NCI-H1694 (cell line): ENCODE measurements at places on chromosomes 12 and 14.

DNA sequence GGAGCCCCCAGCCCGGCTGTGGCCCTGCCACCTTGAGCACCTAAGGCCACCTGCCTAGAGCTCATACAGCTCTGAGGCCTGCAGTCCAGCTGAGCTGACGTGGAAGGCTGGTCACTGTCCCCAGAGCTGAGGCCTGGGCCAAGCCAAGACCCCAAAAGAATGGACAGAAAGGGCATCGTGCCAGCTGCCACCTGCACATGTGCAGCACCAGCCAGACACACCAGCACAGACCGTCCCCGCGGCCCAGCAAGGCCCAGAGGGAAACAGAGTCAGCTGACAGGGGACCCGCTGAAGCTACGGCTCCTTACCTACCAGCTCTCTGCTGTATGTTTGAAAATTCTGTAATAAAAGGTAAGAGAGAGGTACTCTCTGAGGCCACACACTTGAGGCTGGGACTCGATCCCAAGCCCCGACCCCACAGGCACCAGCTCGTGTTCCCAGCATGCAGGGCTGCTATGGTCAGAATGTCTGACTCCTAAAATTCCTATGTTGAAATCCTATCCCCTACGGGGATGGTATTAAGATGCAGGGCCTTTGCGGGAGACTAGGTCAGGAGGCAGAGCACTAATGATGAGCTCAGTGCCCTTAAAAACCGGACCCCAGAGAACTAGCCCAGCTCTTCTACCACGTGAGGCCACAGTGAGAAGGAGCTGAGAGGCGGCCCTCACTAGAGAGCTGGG lies 25.4 kb downstream of the BRF1 start:
- DNase-seq, result no peak

- no peak for DNase-seq
Observed at GRCh38 chr12:95986635-95987570, 9.2 kb downstream of the HAL start.

GRCh38 chr14:96940009-96940408 lies 142.8 kb downstream of the VRK1 start:
- no peak for DNase-seq

DNA sequence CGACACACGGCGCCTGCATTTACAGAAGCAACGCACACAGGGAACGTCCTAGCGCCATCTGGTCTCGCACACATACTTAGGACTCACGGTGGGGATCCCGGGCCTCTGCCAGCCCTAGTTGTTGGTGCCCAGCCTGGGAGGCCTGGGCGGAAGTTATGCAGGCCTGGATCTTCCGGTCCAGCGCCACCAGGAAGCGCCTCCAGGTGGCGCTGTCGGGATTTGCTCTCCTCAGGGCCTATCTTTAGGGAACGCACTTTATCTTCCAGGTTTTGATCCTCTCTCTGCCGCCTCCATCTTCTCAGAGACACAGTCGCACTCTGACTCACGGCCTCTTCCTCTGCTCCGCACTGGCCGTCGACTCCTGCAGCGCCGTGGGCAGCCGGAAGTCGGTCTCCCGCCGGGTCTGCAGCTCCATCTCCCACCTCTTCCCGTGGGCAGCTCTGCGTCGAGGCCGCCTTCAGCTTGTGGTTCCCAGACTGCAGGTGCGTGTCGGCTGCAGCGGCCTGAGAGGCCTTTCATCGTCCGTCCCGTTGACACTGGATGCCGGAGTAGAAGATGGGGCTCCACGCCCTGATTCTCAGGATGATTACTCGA lies 760.4 kb downstream of the TMEM121 start:
- DNase-seq, result no peak

DNA sequence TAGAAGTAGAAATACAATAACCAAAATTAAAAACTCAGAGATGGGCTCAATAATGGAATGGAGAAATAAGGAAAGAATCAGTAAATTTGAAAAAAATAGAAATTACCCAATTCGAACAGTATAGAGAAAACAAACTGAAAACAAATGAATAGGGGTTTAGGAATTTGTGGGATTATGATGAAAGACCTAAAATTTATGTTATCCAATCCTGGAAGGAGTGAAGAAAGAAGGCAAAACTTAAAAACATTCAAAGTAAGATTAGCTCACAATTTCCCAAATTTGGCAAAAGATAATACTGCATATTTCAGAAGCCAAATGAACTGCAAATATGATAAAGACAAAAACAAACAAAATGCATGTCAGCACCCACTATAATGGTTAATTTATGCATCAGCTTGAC lies 177.1 kb downstream of the CCDC91 start:
- DNase-seq, result no peak

GRCh38 chr12:124010687-124011086 lies 37.7 kb downstream of the ZNF664 start:
- DNase-seq, result no peak

- no peak for DNase-seq
Observed at GRCh38 chr14:71394386-71394785, 487.1 kb downstream of the PCNX1 start.

- DNase-seq, result peak; percentile 22
Observed at GRCh38 chr14:106003351-106003750, 477.0 kb downstream of the TMEM121 start.

DNA sequence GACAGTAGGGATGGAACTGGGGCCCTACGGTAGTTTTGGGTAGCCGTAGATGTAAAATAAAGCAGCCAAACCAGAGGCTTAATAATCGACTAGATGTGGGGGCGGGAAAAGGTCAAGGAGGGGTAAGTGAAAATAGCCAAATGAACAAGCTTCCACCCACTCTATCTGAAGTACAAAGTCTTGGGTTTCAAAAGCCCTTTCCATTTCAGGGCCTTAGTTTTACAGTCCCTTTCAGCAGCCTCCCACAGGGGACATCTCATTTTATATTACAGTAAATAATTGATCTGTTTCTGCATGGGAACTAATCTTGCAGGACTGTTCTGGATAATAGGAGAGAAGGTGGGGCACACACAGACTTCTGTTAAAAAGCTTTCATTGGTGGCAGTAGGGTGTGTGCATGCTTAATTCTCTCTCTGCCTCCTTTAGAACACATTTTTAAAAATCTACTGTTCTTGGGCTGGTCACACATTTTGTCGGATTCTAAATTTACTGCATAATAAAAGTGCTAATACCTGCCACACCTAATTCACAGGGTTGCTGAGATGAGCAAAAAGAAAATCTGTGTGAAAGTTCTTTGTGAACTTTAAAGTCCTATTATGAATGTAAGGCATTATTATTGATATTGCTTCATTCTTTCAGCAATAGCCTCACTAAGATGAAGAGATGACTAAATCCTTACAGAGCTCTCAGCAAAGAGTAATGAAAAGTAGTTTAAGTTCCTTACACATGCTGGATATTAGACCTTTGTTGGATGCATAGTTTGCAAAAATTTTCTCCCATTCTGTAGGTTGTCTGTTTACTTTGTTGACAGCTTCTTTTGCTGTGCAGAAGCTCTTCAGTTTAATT lies 104.6 kb downstream of the ITPR2 start:
- DNase-seq, result no peak

- DNase-seq, result no peak
Observed at GRCh38 chr14:95656634-95657033, 29.6 kb upstream of the TCL1B start.

DNA sequence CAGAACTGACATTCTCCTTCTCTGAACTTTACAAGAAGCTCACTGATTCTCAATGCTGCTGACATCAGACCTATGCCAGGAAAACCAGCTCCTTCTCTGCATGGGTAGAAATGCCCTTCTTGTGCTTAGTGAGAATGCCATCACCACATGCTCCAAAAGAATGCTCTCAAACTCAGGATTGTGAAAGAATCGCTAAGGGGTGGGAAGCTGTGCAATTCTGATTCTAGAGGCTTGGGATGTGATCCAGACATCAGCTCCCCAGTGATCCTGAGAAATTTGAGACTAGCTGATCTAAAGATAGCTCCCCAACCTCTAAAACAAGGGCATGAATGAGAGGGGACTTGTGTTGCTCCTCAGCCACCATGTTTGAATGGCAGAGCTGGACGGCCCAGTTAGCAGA lies 113.2 kb downstream of the DPF3 start:
- DNase-seq, result no peak
